Naive thymus-derived CD8-positive, alpha-beta T cell (primary cell): ENCODE measurements at places on chromosomes 5 and 9.

GRCh38 chr5:17219006-17219422 is 1.6 kb downstream of the BASP1 start:
- peak overlapping the region; percentile 42 for H3K4me3 ChIP-seq
- no peak overlapping the region for H3K27ac ChIP-seq
- peaks cover 36% of the 10 kb centered on the region for H3K27me3 ChIP-seq
- no peak for DNase-seq
- H3K4me1 ChIP-seq = peaks cover 31% of the 10 kb centered on the region
- peaks cover 2% of the 10 kb centered on the region for H3K36me3 ChIP-seq

GRCh38 chr9:37410969-37411785 is 11.3 kb upstream of the GRHPR start:
- H3K36me3 ChIP-seq = no peaks in the 10 kb centered on the region
- H3K4me3 ChIP-seq = no peak overlapping the region
- H3K4me1 ChIP-seq = peaks cover 8% of the 10 kb centered on the region
- no peak for DNase-seq
- H3K27me3 ChIP-seq = peaks cover 2% of the 10 kb centered on the region

- no peak overlapping the region for H3K4me3 ChIP-seq
- no peaks in the 10 kb centered on the region for H3K36me3 ChIP-seq
- H3K27me3 ChIP-seq = no peaks in the 10 kb centered on the region
- no peak for DNase-seq
- no peaks in the 10 kb centered on the region for H3K4me1 ChIP-seq
These were observed 64.9 kb upstream of the HSPB3 start for GRCh38 chr5:54390539-54391031.

- no peak overlapping the region for H3K27ac ChIP-seq
- no peak for DNase-seq
- H3K27me3 ChIP-seq = peaks cover 2% of the 10 kb centered on the region
- H3K36me3 ChIP-seq = peaks cover 11% of the 10 kb centered on the region
- no peak overlapping the region for H3K4me3 ChIP-seq
These were observed 38.9 kb downstream of the AHRR start for GRCh38 chr5:360257-361027.

GRCh38 chr9:20335668-20336332 is 286.5 kb downstream of the MLLT3 start:
- no peak overlapping the region for H3K4me3 ChIP-seq
- H3K27ac ChIP-seq = no peak overlapping the region
- H3K4me1 ChIP-seq = peaks cover 27% of the 10 kb centered on the region
- DNase-seq = no peak
- H3K27me3 ChIP-seq = no peaks in the 10 kb centered on the region
- no peaks in the 10 kb centered on the region for H3K36me3 ChIP-seq

DNA sequence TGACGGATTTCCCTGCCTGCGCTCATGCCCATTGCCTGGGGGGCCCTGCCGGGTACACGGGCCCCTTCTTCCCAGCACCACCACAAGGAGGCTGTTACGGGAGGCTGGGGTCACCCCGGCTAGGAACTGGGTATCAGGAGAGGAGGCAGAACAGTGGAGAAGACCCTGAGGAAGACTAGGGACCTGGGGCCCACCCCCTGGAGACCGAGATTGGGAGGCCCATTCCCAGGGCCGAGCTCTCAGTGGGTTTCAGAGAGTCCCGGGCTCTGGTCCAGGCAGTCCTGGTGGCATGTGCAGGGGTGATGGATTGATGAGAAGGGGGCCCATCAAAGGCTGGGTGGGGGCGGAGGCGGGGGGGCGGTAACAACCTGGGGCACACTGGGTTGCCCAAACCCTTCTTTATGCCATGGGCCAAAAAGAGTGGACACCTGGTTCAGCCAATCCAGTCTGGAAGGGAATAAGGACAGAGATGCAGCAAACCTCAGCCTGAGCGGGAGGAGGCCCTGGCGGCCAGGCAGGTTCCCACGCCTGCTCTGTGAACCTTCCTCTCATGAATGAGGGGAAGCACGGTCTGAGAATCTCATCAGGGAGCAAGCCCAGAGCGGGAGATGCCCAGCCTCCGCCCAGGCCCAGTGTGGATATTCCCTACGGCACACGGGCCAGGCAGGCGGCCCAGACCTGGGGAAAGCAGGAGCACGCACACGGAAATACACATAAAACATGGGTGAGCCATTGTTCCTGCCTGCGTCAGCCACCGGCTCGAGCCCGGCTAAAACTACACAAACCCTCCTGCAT is 785 bp upstream of the P4HA2 start:
- H3K36me3 ChIP-seq = no peaks in the 10 kb centered on the region
- H3K4me1 ChIP-seq = peaks cover 40% of the 10 kb centered on the region
- H3K27ac ChIP-seq = no peak overlapping the region
- peak overlapping the region; percentile 69 for H3K4me3 ChIP-seq

GRCh38 chr5:149852641-149853330 is 91.8 kb downstream of the PDE6A start:
- H3K27ac ChIP-seq = no peak overlapping the region
- no peak overlapping the region for H3K4me3 ChIP-seq
- H3K4me1 ChIP-seq = peaks cover 7% of the 10 kb centered on the region
- no peak for DNase-seq
- peaks cover 22% of the 10 kb centered on the region for H3K36me3 ChIP-seq
- H3K27me3 ChIP-seq = no peaks in the 10 kb centered on the region

DNA sequence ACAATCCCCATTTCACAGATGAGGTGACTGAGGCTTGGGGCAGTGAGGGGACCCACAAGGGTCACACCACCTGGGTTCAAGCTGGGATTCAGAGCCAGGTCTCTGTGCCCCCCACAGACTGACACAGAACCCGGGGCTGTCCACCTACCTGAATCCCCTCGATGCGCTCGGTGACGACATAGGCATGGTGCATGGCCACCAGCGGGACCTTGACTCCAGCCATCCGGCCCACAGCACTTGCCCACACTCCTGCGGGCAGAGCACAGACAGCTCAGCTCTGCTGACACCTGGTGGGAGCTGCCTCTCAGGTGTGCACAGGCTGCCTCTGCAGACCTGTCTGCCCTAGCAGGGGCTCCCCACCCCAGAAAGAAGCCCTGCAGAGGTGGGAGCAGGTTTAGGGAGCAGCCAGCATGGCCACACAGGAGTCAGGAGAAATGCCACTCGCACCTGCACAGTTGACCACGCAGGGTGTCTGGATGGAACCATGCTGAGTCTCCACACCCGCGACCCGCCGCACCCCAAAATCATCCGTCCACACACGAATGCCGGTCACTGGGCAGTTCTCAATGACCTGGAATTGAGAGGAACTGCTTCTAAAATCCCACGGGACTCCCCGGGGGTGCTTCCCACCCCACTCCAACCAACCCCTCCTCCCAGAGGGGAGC is 8.4 kb downstream of the SARDH start:
- no peak for DNase-seq
- peaks cover 9% of the 10 kb centered on the region for H3K4me1 ChIP-seq
- no peaks in the 10 kb centered on the region for H3K27me3 ChIP-seq
- H3K4me3 ChIP-seq = no peak overlapping the region
- no peaks in the 10 kb centered on the region for H3K36me3 ChIP-seq
- H3K27ac ChIP-seq = no peak overlapping the region

DNA sequence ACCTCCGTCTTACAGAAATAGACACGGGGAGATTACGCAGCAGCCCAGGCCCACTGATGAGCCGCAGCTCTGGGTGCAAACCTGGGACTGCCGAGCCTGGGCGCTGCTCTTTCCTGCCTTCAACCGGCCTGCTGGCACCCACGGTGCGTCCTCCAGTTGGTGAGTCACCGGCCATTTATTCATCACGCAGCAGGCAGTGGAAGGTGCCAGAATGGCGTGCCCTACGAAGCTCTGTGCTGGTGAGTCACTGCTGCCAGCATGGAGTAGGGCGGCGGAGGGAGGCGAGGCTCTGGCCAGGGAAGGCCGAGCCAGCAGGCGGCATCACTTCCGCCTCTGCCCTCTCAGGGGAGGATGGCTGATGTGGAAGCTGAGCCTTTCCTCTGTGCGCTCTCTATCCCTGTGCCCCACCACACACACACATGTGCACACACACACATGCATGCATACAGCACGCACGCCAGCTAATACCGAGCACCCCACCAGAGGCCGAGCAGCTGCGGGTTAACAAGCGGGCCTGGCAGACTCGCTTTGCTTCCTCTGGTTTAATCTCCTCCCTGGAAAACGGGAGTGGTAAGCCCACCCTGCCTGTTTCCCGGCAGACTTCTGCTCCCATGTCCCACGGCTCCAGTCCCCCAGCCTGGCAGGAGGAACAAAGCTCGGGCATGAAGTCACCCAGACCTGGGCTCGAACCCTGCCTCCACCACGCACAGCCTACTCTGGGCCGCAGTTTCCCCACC is 39.2 kb downstream of the OLFM1 start:
- DNase-seq = no peak
- no peak overlapping the region for H3K4me3 ChIP-seq
- no peak overlapping the region for H3K27ac ChIP-seq
- H3K36me3 ChIP-seq = no peaks in the 10 kb centered on the region

DNA sequence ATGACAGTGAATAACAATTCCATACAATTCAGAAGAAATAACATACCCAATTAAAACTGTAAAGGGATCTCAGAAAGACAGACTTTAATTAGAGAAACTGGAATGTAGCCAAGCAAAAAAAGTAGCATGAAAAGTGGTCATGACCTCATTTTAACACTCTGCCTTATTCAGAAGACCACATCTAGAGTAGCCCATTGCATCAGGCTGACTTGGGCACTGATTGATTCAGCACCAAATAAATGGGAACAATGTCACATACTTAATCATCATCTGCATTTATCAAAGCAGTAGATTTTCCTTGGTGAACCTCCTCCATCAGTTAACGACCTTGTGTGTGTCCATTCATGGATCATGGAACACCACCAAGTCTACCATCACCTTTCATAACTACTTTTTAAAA is 992.1 kb downstream of the NR2F1-AS1 start:
- H3K36me3 ChIP-seq = no peaks in the 10 kb centered on the region
- no peak overlapping the region for H3K27ac ChIP-seq
- H3K27me3 ChIP-seq = no peaks in the 10 kb centered on the region
- no peak for DNase-seq
- no peak overlapping the region for H3K4me3 ChIP-seq
- H3K4me1 ChIP-seq = no peaks in the 10 kb centered on the region

DNA sequence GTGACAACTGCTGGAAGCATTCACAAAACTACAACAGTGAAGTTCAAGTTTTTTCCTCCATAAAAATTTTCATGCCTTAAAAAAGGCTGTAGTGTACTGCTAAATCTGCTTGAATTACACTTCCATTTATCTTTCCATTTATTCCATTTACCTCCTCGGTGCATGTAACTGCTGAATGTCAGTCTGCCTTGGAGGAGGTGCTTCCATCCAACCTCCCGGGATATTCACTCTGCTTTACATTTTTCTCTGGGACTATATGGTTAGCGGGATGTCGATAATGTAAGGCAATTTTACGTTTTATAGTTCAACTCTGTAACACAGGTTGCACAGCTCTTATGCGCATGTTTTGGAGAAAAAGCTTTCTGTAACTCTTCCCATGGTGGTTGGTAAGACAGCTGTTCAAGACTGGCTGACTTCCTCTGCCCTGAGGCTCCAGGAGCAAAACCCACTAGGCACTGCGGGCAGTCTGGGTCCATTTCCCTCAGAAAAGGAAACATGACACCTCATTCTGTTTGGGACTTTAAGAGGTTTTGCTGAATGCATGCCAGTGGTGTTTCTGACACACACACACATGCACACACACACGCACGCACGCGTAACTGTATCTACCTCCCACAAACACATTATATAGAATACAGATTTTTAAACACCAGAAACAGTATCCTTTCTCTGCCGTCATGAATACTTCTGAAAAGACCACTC is 66.1 kb downstream of the SPTLC1 start:
- H3K4me3 ChIP-seq = no peak overlapping the region
- H3K27me3 ChIP-seq = no peaks in the 10 kb centered on the region
- H3K27ac ChIP-seq = no peak overlapping the region
- H3K36me3 ChIP-seq = peaks cover 40% of the 10 kb centered on the region
- no peaks in the 10 kb centered on the region for H3K4me1 ChIP-seq
- no peak for DNase-seq

DNA sequence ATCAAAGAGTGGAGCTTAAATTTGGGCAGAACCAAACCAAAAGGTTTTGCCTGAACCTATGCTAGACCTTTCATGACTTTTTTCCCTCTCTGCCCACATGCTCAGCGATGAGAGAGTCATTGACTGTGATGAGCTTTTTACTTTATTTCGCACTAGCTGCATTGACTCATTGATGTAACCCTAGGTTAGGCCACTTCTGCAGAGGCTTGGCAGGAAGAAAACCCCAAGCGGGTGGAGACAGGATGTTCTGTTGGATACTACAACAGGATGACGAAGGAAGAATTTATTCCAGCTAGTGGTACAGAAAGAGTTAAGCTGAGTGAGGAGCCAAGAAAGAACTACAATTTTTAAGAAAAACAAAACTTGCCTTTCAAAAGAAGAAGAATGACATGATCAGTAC is 18.4 kb downstream of the AGXT2 start:
- no peaks in the 10 kb centered on the region for H3K36me3 ChIP-seq
- H3K4me3 ChIP-seq = no peak overlapping the region
- H3K27me3 ChIP-seq = peaks cover 27% of the 10 kb centered on the region
- DNase-seq = no peak
- no peak overlapping the region for H3K27ac ChIP-seq

DNA sequence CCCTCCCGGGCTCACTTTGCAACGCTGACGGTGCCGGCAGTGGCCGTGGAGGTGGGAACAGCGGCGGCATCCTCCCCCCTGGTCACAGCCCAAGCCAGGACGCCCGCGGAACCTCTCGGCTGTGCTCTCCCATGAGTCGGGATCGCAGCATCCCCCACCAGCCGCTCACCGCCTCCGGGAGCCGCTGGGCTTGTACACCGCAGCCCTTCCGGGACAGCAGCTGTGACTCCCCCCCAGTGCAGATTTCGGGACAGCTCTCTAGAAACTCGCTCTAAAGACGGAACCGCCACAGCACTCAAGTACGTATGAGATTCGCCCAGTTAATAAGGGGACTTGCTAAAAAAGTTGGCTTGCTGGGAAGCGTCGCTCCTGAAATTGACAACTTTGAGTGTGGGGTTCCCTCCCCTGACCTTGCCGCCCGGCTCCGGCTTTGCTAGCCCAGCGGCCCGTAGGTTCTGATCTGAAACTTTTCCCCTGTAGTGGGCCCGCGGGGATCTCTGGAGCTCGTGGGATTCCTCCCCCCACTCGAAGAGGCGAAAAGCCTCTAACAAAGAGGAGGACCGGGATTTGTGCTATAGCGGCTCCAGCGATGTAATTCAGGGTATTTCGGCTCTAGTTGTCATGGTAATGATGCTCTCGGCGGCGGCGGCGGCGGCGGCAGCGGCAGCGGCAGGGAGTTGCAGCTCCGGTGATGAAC is 572 bp downstream of the NR4A3 start:
- peak overlapping the region; percentile 98 for H3K27ac ChIP-seq
- H3K4me3 ChIP-seq = peak overlapping the region; percentile 94
- peaks cover 68% of the 10 kb centered on the region for H3K4me1 ChIP-seq
- peak; percentile 73 for DNase-seq

DNA sequence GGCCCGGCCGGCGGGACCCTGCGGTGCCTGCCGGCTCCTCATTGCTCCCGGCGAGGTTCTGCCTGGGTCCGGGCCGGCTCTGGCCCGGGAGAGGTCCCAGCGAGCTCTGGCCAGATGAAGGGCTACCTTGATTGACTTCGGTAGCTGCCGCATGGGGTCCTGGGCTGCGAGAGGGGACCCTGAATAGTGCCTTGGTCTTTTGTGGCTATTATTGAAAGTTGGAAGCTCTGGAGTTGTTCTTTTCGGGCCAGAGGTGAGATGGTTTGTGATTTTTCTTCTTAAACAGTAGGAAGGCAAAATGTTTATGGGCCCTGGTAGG is 635 bp downstream of the NAA35 start:
- H3K4me3 ChIP-seq = peak overlapping the region; percentile 80
- H3K27me3 ChIP-seq = no peaks in the 10 kb centered on the region
